ENCODE measurements at places on chromosomes 4 and X.

DNA sequence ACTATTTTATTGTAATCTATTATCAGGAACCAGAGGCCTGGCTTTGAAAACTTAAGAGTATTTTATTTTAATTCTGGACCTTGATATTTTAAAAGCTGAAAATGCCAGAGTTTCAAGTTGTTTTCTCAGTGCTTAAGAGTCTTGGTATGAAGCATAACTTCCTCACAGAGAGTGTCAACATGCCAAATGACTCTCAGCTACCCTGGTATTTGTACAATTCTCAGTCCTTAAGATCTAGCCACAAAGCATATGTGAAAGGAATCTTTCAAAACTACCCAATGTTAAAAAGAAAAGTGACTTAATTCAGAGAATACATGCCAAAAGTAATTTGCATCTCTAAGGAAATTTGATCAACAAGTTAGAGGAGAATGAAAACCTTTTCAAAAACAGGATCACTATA is 171.9 kb downstream of the DKK2 start:
- no peak for DNase-seq

DNA sequence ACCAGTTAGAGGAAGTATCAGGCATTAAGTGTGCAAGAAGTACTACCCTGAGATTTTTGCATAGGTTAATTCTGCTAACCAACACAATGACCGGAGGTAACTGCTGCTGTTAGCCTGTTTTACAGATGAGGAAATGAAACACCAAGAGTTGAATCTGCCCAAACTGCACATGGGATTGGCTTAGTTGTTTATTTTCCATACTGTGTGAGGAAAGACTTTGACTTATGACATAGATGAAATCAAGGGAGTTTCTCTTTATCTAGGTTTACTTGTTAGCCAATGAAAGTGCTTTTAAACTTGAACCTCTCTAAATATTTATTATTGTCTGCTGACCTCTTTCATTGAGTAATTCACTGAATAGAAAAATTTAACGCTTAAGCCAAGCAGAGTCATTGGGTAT is 10.3 kb downstream of the GUCY1B1 start:
- no peak for DNase-seq

DNA sequence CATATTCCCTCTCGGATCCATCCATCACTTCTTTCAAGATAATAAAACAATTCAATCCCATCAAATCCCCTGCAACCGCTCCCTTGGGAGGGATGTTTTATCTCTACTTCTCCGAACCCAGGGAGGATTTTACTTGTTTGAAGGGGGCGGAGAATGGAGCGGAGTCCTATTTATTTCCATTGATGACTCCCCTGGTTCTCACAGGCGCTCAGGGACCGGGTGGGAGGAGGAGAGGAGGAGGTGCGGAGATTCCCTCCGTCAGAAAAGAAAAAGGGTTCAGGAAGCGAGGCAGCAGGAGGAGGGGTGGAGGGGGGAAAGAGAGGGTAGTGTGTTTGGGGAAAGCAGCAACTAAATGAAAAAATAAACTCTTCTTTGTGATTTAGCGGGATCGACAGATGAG is 2.1 kb downstream of the NDNF start:
- no peak for DNase-seq

DNA sequence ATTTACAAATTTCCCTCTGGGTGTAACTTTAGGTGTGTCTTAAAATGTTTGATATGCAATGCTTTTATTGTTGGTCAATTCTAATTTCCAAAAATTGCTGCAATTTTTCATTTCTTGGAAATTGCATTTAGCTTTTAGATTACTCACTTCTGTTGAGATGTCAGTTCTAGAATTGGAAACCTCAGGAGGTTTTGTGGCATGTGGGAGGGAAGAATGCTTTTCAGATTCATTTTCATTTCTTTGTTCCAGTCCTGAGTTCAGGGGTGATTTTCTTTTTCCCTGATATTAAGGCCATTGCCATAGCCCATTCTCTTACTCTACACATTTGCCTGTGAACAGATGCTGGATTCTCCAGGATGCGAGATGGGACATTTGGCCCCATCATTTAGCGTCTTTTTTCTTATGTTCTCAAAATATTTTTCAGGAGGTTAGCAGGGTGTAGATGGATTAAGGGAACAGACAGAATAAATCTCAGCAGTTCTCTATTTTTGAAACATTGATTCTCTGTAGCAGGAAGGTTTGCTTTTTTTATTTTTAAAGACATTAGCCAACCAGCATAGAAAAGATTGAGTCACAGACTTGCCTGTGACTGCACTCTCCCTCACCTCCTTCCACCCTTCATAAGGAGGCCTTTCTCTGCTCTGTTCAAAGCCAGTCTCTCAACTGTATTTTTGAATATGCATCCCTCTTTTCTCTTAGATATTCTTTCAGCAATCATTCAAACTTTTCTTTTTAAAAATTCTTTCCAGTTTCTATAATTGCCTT is 238.4 kb upstream of the ANXA3 start:
- DNase-seq, result no peak

GRCh38 chr4:930028-930551 is 2.0 kb downstream of the GAK start:
- DNase-seq, result no peak

DNA sequence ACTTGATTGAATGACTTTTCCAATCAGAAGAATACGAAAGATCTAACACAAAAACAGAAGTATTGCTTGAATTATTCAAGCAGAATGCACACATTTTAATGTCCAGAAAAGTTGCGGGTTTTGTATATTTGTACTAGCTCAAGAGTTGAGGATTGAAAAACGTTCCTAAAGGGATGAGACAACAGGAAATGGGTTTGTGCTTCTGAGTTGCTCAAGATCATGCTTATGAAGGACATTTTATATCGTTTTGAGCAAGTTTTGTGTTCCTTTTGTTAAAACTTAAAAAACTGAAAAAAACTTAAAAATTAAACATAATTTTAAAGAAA is 353 bp upstream of the SMIM10 start:
- DNase-seq, result no peak

GRCh38 chr4:117001077-117001476 is 84.3 kb downstream of the TRAM1L1 start:
- DNase-seq, result no peak

DNA sequence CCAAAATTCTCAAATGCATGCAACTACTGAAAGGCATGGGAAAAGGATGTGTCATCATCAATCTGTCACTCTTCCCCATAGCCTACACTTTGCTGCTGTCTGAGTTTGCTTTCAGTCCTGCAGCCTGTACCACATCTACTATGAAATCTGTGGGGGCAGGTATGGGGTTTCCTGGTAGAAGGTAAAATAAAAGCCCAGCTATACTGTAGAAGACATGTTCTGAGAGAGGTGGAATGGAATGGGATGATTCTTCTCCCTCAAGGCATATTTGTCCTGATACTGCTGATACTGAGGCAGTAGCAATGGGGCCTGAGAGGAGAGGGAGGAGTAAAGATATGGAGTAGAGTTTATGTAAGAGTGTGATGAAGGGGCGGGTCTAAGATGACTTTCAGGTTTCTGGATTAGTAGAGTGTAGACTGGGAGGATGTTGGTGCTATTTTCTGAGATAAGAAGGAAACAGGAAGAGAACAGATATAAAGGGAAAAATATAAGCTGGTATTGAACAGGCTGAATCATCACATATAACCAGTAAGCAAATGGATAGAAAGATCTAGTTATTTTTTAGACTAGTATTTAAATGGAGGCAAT is 38.7 kb upstream of the GYPA start:
- DNase-seq, result no peak

GRCh38 chrX:149453906-149454822 is 50.9 kb downstream of the IDS start:
- DNase-seq, result no peak

DNA sequence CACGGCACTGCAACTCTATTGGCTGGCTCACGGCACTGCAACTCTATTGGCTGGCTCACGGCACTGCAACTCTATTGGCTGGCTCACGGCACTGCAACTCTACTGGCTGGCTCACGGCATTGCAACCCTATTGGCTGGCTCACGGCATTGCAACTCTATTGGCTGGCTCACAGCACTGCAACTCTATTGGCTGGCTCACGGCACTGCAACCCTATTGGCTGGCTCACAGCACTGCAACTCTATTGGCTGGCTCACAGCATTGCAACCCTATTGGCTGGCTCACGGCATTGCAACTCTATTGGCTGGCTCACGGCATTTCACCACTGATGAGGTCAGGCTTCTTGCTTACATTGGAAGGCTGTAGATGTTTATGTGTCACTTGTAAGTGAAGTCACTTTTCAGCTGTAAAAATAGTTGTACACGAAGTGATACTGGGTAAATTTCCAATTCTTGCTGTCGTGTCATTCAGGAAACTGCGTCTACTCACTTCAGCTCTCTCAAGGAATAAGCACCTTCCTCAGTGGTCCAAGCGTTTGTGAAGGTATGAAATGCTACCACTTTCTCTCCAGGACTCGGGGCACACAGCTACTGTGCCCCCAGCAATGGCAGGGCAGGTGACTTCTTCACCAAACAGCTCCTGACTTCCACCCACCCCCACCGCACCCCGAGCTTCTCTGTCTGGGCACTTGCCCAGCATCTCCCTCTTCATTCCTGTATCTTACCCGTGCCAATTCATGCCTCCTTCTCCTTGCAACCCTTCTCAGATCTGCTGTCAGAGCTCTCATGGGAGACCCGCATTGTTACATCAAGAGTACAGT is 141.3 kb downstream of the AFAP1 start:
- no peak for DNase-seq

DNA sequence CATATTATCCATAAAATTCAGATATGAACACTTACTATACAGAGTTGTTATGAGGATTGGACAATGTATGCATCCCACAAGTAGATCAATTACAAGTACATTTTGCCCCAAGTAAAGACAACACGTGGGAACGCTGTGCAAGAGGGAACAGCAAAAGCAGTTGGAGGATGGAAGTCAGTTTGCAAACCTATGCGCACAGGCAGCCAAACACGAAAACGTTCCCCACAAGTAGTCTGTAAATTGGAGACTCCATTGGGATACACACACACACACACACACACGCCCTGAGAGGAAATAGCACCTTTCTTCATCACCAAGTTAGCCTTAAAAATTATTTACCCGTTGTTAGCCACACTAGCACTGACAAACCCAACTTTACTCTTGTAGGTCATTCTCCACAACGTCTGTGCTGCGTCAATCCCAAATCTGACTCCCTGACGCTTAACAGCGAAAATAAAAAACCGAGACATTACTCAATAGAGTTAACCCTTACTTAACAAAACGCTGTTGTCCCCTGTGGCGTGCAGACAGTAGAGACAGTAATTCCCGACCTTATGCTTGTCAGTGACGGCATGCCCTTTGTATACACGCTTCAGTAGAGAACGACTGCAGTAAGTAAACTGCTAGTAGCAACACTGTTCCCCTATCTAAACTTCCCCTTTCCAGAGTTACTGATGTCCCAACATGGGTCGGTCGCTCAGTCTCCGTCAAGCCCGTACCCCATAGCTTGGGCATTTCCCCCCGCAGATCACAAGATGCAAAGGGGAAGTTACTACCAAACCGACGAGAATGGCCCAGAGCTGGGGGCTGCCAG is 730 bp downstream of the MANBA start:
- no peak for DNase-seq

DNA sequence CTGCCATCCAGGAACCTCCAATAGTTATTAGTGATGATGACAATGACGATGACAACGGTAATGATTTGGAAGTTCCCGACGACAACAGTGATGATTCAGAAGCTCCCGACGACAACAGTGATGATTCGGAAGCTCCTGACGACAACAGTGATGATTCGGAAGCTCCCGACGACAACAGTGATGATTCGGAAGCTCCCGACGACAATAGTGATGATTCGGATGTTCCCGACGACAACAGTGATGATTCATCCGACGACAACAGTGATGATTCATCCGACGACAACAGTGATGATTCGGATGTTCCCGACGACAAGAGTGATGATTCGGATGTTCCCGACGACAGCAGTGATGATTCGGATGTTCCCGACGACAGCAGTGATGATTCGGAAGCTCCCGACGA is 14.7 kb downstream of the CXCR3 start:
- DNase-seq, result no peak

DNA sequence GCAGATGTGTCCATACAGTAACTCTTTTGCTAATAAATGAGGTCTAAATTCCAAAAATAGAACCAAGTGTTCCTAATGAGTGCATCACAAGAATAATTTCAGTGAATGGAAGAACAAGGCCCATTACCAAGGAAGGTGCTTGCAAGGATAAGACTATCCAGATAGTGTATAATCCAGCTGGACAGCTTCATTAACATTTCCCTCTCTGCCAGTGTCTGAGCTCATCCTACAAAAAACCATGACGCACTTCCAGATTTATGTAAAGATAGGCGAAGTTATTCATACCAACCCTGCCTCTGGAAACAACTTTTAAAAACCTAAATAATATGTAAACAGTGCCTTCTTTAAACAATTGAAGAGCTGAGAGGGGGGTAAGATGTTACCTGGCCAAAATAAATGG is 177.9 kb upstream of the STK26 start:
- DNase-seq, result no peak

GRCh38 chrX:80876877-80877276 is 67.2 kb upstream of the BRWD3 start:
- no peak for DNase-seq

DNA sequence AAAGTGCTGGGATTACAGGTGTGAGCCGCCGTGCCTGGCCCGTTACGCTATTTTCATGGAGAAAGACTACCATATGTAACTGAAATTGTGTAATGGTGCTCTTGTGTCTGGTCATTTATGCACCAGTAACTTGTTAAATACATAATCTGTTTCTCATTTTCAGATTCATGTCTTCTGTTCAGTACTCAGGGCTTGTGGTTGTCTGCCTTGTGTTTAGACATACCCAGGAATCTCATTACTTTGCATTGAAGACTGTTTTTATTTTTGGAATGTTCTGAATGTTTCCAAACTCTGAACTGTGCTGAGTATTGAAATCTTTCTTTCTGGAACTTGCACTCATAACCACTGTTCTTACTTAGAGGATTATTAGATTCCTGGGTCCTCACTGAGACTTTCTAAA is 52.8 kb downstream of the PDLIM5 start:
- DNase-seq, result no peak

DNA sequence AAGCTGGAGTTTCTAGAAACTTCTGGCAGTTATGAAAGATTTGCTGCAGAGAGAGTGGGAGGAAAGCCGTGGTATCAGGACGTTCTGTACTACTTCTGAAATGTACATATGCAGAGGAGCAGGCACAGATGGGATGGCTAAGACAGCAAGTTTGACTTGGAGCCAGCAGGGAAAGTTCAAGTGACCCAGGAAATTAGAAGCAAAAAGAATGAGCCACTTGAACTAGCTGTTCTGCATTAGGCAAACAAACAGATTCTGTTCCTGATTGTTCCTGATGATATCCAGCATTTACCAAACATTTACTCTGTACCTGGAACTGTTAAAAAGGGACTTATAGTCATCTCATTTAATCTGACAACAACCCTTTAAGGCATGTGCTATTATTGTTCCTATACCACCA is 41.4 kb upstream of the CXCL13 start:
- DNase-seq, result no peak

- DNase-seq, result no peak
These were observed 64.5 kb downstream of the IQCM start for GRCh38 chr4:149751174-149751573.

- DNase-seq, result no peak
These were observed 1075.7 kb upstream of the PABPC4L start for GRCh38 chr4:135277068-135277979.
